ENCODE measurements at places on chromosomes 5 and 9.

DNA sequence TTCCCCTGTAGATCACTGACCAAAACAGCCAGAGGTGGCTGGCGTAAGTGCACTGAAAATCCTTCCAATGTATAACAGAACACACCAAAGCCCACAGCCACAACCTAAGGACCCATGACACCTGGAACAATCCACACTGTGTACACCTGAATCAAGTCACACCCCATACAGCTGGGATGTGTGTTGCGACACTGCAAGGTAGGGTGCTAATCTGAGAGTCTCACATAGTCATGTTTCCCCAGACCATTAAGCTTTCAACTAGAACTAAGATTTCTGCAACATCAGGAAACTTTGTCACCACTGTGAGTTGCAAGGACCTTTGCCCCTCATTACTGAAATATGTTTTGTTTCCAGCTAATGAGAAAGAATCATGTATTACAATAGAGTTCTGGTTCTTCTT is 59.4 kb downstream of the MED27 start:
- DNase-seq = no peak

GRCh38 chr5:12901696-12902095 is 997.5 kb upstream of the CTNND2 start:
- no peak for DNase-seq

GRCh38 chr5:41413074-41413473 is 97.3 kb downstream of the PLCXD3 start:
- no peak for DNase-seq

DNA sequence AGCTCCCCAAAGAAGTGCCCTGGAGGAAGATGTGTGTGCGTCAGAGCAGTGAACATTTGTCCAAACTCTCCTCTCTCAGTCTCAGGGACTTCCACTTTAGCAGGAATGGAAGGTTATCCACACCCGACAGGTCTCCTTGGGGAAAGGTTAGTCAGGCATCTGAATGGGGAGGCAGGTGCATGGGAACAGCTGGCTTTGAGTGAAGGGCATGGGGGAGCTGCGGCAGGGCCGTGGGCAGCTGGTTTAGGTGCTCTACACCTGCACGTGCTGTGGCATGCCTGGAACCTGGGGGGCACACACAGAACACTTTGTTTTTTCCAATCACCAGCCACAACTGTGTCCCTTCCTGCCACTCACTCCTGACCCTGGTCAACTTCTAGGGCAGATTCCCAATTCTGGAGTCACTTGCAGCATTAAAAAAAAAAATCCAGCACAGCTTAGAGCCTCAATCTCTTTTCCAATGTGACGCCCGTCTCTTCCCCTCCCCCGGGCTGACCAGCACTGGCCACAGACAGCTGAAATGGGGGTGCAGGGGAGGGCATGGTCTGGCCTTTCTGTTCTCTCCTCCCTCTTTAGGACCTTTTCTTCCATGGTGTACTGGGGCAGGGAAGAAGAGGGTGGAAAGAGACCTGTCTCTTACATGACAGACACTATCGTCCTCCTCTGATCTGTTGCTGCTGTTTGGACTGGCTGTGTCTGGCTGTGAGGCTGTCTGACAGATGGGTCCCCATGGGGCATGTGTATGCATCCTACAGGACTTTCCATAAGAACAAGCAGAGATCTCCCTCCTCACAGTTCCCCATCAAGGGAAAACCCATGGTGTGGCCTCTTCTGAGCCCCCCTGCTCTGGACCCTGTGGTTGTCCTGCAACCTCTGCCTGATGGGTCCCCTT is 9.5 kb upstream of the IL3 start:
- no peak for DNase-seq

- no peak for DNase-seq
Observed at GRCh38 chr5:6717247-6717646, 4.0 kb downstream of the TENT4A start.

- DNase-seq = peak; percentile 95
Observed at GRCh38 chr5:88683506-88684135, 199.4 kb downstream of the MEF2C start.

DNA sequence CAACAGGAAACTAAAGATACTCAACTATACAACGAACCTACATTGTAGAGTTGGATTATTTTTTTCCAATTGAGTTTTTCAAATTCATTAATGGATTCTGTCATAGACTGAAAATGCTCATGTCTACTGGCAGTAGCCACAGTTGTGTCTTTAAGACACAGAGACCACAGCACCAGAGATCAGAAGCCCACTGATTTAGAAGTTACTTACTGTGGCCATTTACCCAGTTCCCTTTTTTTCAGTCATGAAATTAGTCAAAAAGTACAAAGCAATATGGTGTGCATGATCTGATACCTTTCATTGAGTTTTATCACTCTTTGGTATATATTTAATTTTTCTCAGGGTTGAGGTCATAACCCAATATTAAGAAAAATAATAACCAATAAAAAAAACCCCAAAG is 1640.2 kb upstream of the WWC1 start:
- no peak for DNase-seq

GRCh38 chr5:175821790-175822211 is 49.6 kb upstream of the CPLX2 start:
- no peak for DNase-seq

DNA sequence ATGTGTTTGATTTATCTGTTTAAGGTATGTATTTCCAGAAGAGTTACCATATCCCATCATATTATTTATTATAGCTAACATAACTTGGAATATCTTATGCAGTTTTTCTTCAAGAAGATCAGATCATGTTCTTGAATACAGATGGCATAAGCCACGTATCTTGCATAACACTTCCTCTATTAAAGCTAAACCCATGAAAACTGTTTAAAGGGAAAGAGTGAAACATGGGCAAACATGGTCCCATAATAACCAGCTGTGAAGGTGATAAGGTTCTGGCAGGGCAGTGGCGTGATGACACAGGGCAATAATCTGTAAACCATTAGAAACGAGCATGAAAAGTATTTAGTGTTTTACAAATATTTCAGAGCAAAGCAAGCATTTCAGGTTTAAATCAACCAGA is 34.2 kb downstream of the EFNA5 start:
- DNase-seq = no peak

GRCh38 chr5:9104571-9105339 is 441.1 kb downstream of the SEMA5A start:
- no peak for DNase-seq
